ENCODE measurements at places on chromosomes 1 and 21.

DNA sequence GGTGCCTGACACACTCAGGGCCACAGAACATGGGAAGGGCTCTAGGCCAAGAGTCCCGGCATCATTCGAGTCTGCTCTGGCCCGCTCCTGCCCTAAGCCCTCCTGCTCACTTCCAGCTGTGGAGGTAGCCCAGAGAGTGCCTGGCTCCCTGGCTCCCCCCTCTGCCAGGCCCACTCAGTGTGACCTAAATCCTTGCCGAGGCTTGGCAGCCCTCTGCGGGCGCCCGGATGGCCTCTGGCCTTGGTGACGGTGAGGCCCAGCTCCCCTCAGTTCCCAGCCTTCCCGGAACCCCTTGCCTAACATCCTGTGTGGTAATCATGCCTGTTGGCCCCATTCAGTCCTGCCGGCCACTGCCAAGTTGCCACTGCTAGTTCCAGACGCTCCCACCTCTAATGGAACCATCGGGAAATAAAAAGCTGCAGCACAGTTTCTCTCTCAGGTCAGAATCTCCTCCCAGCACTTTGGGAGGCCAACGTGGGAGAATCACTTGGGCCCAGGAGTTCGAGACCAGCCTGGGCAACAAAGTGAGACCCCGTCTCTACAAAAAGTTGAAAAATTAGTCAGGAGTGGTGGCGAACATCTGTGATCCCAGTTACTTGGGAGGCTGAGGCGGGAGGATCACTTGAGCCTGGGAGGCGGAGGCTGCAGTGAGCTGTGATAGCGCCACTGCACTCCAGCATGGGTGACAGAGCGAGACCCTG is 1.2 kb upstream of the H6PD start:
- DNase-seq: no peak

DNA sequence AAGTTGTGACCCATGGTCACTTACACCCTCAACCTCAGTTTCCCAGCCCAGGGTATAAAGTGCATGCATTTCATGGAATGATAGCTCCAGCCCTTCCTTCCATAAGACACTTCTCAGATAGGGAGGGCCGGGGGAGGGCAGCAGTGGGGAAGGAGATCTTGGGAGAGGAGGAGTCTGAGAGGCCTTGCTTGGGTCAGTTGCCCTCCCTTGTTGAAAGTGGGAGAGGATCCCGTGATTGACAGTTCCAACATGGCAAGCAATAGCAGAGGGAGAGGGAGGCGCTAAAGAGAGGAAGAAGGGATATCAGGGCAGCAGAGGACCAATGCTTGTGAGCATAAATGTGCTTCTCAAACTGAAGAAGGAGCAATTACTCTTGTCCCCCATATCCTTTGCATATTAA is 244.4 kb downstream of the CHRM3 start:
- DNase-seq: no peak

DNA sequence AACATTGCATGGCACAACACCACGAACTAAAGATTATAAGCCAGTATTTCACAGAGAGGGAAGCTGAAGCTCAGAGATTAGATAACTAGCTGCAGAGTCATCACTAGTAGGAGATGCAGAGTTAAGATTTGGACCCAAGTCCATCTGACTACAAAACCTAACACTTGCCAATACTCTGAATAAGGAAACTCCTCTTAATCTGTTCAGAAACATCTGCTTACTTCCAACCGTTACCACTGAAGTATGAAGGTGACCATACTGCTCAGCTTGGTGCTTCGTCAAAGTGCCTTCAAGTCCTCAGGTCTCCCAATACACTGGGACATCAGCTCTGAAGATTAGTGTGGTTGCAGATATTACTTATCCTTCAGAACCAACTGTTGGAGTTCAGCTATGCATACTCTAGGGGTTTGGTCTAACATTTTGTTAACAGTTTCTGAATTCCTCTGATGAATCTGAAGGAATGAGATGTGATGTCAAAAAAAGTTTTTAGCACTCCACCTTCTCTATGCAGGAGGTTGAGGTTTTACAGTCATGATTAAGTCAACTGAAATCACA is 179.6 kb downstream of the TPR start:
- no peak for DNase-seq

DNA sequence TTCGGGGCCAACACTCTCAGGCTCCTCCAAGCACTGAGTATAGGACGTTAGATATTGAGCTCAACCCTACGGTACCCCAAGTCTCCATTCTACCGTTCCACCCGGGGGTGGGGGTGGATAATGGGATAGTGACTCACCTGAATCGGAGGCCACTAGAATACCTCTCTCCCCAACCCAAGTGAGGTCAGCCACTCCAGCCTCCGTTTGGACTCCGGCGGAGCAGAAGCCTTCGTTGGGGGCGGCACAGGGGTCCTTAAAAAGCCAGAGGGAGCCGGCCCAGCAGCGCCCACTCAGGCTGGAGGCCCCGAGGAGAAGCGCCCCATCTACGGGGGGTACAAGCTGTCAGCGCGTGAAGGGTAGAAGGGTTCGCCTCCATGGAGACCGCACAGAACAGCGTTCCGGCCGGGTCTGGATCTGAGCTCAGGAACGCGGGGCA is 556 bp downstream of the WDR77 start:
- no peak for DNase-seq

GRCh38 chr21:33455686-33456446 is 23.9 kb downstream of the TMEM50B start:
- no peak for DNase-seq

Data from activated CD8-positive, alpha-beta memory T cell treated with anti-CD3 and anti-CD28 coated beads for 48 hours (primary cell).